ENCODE measurements at places on chromosomes 12 and 14. TPM values are rescaled to one million over a fixed set of nuclear protein-coding genes. Genes with fewer than 3 reads are reported as not detected.
A peak's percentile ranks its signal among the peaks of the same experiment; 100 is the strongest.

DNA sequence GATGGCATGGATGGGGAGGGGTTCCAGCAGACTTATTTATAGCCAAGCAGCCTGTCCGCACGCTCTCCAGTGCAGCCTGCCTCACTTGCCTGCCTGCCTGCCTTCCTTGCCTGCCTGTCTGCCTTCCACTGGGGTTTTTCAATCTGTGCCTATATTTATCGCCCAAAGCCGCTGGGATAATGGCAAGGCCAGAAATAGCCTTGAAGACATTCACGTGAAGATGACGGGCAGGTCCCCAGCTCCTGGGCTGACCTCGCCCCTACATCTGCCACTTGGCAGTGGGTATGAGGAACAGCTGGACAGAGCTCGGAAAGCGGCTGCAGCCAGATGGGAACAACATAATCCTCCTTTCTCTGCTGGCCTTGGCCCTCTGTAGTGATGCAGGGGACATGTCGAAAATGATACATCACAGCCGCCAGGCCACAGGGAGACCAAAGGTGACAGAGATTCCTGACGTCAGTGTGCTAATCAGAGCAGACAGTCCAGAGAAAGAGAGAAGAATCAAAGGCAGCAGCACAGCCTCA, 53.3 kb downstream of the PITPNM2 start:
- H3K4me3 ChIP-seq: no peak overlapping the region
- no peaks in the 10 kb centered on the region for H3K36me3 ChIP-seq
- no peaks in the 10 kb centered on the region for H3K27me3 ChIP-seq
- H3K4me1 ChIP-seq: peaks cover 93% of the 10 kb centered on the region
- peak overlapping the region; percentile 81 for H3K27ac ChIP-seq

Gene WIF1
- not detected for total RNA-seq

DNA sequence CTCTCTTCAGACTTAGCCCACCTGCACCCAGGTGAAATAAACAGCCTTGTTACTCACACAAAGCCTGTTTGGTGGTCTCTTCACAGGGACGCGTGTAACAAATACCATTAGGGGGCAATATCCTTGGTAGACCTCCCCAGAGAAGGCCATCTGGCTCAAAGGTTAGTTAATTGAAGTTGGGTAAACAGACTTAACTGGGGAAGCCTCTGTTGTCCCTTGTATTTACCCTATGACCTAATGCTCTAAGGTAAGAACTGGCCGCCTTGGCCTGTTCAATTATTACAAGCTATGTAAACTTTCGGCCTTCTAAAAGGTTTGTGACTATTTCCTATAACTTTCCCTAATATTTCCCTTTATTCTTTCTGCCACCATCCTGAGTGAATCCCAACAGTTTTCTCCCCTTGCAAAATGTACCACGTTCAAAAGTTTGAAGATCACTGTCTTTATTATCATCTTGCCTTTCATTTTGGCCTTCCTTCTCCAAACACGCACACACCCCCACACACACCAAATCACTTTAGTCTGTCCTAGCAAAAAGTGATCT, 15.3 kb upstream of the LYZ start:
- no peaks in the 10 kb centered on the region for H3K36me3 ChIP-seq
- no peak overlapping the region for H3K27ac ChIP-seq
- no peak for DNase-seq
- H3K4me1 ChIP-seq: no peaks in the 10 kb centered on the region

Gene PLBD2
- 39.1 TPM for total RNA-seq

DNA sequence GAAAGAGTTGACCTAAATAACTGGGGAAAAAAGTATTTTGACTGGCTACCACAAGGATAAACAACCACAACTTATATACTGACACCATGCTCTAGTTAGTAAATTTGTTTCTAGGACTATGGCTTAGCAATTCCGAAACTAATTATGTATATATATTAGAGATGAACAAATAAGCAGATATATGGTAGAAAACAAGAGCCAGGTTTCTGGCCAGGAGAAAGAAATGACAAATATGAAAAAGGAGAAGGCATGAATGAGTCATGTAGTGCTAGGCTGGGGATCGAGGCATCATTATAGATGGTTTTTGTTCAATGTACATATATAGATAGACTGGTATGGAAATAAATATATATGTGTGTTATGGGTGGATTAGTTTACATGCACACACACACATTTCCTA, 5.5 kb upstream of the LRRC74A start:
- DNase-seq: no peak
- no peaks in the 10 kb centered on the region for H3K27me3 ChIP-seq
- no peak overlapping the region for H3K4me3 ChIP-seq
- H3K4me1 ChIP-seq: no peaks in the 10 kb centered on the region
- no peaks in the 10 kb centered on the region for H3K36me3 ChIP-seq
- no peak overlapping the region for H3K27ac ChIP-seq

- peak overlapping the region; percentile 63 for H3K4me3 ChIP-seq
- no peaks in the 10 kb centered on the region for H3K36me3 ChIP-seq
- H3K27ac ChIP-seq: peak overlapping the region; percentile 86
- H3K4me1 ChIP-seq: peaks cover 3% of the 10 kb centered on the region
- no peak for DNase-seq
These were observed 790 bp downstream of the NEDD1 start for GRCh38 chr12:96907671-96908422.

- no peak overlapping the region for H3K27ac ChIP-seq
- H3K4me3 ChIP-seq: no peak overlapping the region
- no peaks in the 10 kb centered on the region for H3K27me3 ChIP-seq
- H3K4me1 ChIP-seq: no peaks in the 10 kb centered on the region
- H3K36me3 ChIP-seq: no peaks in the 10 kb centered on the region
These were observed 34.8 kb upstream of the FRMD6 start for GRCh38 chr14:51616724-51617409.

Gene POTEG
- total RNA-seq: not detected

- peaks cover 4% of the 10 kb centered on the region for H3K4me1 ChIP-seq
- H3K4me3 ChIP-seq: no peak overlapping the region
- no peak overlapping the region for H3K27ac ChIP-seq
These were observed 321.4 kb upstream of the RGS6 start for GRCh38 chr14:71610797-71611196.

Gene CLEC4C
- not detected for total RNA-seq

Gene PRR4
- total RNA-seq: 1.3 TPM

GRCh38 chr12:106767206-106767605, 7.3 kb upstream of the RIC8B start:
- no peaks in the 10 kb centered on the region for H3K27me3 ChIP-seq
- DNase-seq: no peak
- no peaks in the 10 kb centered on the region for H3K36me3 ChIP-seq
- no peak overlapping the region for H3K4me3 ChIP-seq
- H3K27ac ChIP-seq: no peak overlapping the region
- peaks cover 7% of the 10 kb centered on the region for H3K4me1 ChIP-seq

Gene TMPRSS12
- not detected for total RNA-seq

DNA sequence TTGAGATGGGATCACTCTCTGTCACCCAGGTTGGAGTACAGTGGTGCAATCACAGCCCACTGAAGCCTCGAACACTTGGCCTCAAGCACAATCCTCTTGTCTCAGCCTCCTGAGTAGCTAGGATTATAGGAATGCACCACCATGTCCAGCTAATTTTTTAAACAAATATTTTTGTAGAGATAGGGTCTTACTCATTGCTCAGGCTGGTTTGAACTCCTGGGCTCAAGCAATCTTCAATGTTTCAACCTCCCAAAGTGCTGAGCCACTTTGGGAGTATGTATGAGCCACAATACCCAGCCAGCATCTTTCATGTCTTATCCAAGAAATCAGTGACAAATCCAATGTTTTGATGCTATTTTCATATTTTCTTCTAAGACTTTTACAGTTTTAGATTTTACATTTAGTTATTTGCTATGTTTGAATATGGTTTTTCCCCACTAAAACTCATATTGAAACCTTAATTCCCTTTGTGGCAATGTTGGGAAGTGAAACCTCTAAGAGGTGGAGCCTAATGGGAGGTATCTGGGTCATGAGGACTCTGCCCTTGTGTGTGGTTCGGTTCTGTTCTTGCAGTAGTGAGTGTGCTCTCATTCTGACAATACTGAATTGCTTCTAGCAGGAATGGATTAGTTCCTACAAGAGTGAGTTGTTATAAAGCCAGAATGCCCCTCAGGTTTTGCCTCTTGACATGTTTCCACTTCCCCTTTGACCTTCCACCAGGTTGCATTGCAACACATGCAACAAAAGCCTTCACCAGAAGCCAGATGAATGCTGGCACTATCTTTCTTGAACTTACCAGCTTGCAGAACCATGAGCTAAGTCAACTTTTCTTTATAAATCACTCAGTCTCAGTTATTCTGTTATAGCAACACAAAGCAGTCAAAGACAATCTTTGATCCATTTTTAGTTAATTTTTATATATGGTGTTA, 80.8 kb upstream of the AMIGO2 start:
- H3K27ac ChIP-seq: no peak overlapping the region
- no peaks in the 10 kb centered on the region for H3K27me3 ChIP-seq
- H3K4me1 ChIP-seq: peaks cover 11% of the 10 kb centered on the region
- no peak overlapping the region for H3K4me3 ChIP-seq
- no peak for DNase-seq

DNA sequence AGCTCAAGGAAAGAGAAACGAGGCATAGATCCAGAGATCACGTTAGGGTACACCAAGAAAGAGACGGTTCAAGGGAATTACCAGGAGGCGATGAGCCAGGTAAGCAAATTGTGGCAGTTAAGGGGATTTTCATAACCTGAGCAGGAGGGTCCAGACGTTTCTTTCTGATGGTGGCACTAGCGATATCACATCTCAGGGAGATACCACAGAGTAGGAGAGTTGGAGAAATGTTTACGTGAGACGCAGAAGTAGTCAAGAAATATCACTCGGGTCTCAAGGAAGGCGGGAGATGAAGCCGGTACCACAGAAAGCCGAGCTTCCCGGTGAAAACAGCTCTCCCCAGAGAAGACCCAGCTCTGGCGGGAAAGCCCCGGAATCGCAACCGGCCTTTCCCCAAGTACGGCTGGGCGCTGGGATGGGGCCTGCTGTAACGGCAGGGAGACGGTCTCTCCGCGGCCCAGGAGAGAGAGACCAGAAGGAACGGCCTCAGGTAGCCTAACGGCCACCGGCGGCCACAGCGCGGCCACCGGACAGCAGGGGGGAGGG, 485 bp downstream of the SENP1 start:
- no peaks in the 10 kb centered on the region for H3K27me3 ChIP-seq
- no peaks in the 10 kb centered on the region for H3K36me3 ChIP-seq
- H3K4me1 ChIP-seq: peaks cover 22% of the 10 kb centered on the region
- H3K27ac ChIP-seq: peak overlapping the region; percentile 100
- peak overlapping the region; percentile 73 for H3K4me3 ChIP-seq
- DNase-seq: no peak

- DNase-seq: no peak
- H3K27ac ChIP-seq: no peak overlapping the region
- H3K4me3 ChIP-seq: no peak overlapping the region
- H3K36me3 ChIP-seq: peaks cover 25% of the 10 kb centered on the region
These were observed 13.9 kb downstream of the COPZ1 start for GRCh38 chr12:54338698-54339296.

DNA sequence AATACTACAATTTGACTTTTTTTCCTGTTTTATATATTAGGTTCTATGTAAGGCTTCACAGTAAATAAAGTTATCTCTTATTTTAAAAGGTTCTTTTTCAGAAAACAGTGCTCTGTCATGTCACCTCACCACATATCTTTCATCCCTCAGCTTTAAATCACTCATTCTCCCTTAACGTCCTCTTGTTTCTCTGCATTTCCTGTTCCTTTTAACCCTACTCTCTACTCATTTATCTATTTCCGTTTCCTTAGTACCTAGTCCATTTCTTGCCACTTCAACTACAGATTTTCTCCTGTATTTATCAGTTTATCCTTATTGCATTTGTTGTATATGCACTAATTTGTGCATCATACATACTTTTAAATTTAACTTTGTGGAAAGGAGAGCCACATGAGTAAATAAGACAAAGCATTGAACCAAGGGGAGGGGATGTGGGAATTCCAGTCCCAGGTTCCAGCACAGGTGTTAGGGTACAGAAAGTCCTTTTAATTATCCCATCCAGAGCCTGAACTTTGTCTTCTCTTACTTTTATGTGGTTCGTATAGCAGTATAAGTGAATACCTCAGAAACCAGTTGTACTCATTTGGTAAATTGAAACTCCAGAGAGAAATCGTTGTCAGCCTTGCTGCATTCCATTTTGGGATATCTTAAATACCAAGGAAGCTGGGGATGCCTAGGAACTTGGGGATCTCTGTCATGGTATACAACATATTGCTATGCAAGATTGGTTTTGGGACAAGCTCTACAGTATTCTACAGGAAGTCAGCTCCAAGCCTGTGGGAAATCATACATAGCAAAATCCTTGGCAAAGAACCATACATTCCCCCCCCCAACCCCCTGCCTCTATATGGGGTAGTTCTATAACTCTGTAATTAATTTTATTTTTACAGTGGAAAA, 120.5 kb downstream of the DIP2B start:
- H3K27ac ChIP-seq: no peak overlapping the region
- no peak for DNase-seq
- peaks cover 22% of the 10 kb centered on the region for H3K4me1 ChIP-seq
- H3K27me3 ChIP-seq: no peaks in the 10 kb centered on the region
- peaks cover 17% of the 10 kb centered on the region for H3K36me3 ChIP-seq

Gene A2M
- total RNA-seq: 834 TPM

Gene ZFHX2
- 0.52 TPM for total RNA-seq

DNA sequence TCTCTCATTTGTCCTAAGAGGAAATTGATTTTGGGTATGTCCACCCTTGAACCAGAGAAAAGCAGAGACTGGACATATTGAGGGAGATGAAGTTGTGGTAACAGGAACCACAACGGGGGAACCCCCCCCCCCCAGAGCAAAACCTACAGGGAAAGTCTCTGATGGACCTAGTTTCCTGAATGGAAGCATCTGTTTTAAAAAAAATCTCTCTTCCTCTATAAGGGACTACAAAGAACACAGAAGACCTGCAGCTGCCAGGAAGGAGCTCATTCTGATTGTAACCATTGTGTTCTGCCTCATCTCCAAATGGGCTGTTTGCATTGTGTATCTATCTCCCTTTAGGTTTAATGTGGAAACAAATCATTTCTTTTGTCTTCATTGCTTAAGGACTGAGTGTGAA, 13.4 kb downstream of the C1S start:
- H3K27me3 ChIP-seq: no peaks in the 10 kb centered on the region
- H3K4me3 ChIP-seq: no peak overlapping the region
- no peak overlapping the region for H3K27ac ChIP-seq
- H3K4me1 ChIP-seq: no peaks in the 10 kb centered on the region

- H3K27ac ChIP-seq: no peak overlapping the region
- H3K27me3 ChIP-seq: no peaks in the 10 kb centered on the region
- H3K36me3 ChIP-seq: peaks cover 48% of the 10 kb centered on the region
- no peak overlapping the region for H3K4me3 ChIP-seq
These were observed 106.2 kb downstream of the NCOR2 start for GRCh38 chr12:124461241-124461673.

Data from heart left ventricle (tissue), 16 donors.